H9 (cell line): ENCODE measurements at places on chromosomes 7 and 10.

GRCh38 chr7:151686826-151687225 is 167.1 kb upstream of the RHEB start:
- DNase-seq, result no peak

DNA sequence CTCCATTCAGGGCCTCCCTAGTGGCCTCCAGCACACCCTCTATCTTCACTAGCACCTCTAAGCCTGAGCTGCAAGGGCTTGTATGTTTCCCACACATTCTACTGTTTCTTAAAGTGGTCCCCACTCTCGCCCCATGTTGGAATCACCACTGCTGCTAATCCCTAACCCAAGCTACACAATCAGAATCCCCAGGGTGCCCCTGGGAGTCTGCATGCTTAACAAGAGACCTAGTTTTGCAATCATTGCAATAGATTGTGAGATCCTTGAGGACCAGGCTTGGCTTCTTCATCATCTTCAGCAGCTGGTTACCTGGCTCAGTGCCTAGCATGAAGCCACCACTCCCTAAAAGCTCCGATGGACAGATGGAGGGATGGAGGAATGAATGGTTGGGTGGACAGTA is 113.9 kb downstream of the MYOF start:
- DNase-seq, result no peak

DNA sequence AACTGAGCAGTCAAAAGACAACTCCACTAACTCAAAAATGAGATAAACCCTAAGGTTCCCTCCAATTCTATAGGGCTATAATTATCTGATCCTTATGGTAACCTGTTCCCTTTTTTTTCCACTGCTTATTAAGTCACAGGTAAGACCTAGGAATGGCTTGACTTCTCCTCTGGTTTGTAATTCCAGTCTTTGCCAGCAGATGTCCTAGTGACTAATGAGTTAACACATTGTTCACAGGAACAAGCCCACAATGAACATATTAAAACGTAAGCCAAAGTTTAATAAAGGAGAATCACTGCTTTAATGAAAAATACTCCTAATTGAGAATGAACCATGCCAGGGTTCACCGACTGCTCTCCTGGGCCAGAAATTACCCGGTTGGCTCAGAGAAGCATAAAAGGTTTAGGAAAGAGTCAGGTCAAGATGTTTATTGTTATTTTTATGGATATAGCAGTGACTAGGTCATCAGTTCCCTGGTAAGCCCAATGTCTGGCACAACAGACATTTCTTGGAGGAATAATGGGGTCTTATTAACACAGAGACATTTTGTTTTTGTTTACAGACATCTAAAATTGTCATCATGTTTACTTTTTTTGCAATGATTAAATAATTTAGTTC is 120.1 kb downstream of the ELAPOR2 start:
- peak; percentile 36 for DNase-seq

DNA sequence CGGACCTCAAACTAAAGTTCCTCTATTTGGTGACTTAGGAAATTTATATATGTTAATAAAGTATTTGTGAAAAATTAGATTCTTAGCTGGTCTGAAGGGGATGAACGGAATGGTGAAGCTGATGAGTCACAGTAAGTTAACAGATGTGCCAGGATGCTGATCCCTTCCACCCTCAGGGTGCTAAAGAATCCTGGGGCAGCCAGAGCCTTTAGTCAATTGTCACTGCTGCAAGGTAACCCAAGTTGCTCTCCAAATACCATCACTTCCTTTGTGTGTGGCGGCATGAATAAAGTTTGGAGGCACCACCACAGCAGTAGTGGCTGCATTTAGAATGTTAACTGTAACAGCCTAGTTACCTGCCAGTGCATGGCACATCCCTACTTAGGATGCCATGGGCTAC is 222.6 kb upstream of the PPP1R3A start:
- DNase-seq, result peak; percentile 43

DNA sequence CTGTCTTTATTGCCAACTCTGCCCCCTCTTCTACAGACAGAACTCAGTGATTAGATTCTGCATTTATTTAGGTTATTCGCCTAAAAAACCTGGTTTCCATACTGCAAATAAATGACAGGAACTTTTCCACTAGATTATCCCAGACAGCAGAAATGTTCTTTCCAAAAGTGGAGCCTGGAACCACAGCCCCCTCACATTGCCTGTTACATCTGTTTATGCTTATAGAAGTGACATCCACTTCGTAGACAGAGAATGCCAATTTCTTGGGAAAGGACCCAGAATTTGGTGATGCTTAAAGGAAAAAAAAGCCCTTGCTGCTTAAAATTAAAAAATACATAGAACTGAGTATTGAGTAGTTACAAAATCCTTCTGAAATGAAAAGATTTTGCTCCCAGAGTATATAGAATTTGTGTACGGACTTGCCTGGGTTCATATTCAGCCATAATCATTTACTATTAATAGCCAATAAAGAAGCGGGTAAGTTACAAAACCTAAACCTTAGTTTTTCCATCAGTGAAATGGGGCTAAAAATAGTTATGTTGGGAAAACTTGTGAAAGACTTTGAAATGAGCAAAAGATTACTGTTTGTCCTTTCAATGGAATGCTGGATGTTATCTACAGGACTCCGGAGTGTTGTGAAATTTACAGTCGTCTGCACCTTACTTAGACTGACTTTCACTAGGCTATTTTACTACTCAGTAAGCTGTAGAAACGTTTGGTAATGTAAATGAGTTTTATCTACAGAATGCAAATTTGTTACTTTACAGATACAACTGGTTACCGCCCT is 1.1 kb upstream of the PPP1R9A start:
- no peak for DNase-seq

DNA sequence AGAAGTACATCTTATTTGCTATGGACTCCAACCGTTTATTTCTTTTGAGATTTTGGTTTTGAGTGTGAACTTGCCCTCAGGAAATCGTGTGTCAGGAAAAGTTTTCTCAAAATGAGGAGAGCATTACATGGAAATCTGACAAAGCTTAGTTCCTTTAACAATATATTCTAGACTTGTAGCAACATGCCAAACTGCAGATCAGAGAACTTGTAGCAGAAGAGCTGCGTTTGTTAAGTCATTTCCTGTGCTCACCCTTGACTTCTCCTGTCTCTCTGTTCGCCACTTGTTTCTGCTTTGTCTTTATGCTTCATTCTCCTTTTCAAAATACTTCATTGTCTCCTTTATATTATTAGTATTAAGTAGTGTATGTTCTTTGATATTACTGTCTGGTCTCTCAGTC is 116.6 kb upstream of the FOXP2 start:
- DNase-seq, result no peak

- DNase-seq, result peak; percentile 50
Measured at GRCh38 chr10:120980279-120981255, 129.4 kb downstream of the WDR11 start.

- no peak for DNase-seq
Measured at GRCh38 chr7:83996879-83997278, 197.7 kb downstream of the SEMA3A start.

DNA sequence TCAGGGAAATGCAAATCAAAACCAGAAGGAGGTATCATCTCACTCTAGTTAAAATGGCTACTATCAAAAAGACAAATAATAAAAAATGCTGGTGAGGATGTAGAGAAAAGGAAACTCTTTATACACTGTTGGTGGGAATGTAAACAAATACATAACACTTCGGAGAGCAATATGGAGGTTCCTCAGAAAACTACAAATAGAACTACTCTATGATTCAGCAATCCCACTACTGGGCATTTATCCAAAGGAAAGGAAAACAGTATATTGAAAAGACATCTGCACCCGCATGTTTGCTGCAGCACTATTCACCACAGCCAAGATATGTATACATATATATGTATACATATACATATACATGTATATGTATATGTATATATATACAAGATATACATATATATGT is 94.2 kb downstream of the C10orf90 start:
- DNase-seq, result no peak

DNA sequence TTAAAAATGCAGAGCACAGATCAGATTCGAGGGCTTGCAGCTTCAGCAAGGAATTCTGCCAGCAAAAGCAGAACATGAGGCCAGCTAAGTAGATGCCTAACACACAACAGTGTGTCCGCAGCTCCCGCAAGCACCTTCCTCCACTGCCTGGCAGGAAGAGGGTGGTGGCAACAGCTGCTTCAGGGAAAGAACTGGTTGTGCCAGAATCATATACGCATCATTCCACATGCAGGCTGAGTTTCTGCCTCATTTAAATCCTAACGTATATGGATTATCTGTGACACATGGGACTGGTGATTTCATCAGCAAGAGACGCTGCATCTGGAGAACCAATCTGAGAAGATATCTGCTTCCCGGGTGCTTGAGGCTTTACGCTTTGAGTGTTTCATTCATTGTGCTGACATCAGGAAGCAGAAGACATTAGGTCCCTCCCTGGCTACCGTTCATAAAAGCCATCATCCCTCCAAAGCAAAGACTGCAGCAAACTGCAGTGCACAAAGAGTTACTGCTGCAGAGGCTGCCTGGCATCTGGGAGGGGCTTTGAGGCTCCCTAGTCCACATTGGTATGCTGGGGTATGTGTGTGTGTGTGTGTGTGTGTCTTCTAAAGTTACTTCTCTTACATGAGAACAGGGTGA is 78.8 kb downstream of the FAM13C start:
- DNase-seq, result no peak

GRCh38 chr10:35040760-35041501 is 49.2 kb downstream of the CUL2 start:
- DNase-seq, result peak; percentile 60

GRCh38 chr7:2702594-2702957 is 14.6 kb downstream of the AMZ1 start:
- no peak for DNase-seq

GRCh38 chr10:125761961-125762360 is 13.7 kb downstream of the MMP21 start:
- DNase-seq, result no peak

- DNase-seq, result no peak
Measured at GRCh38 chr10:62540389-62540788, 166.2 kb downstream of the ZNF365 start.

GRCh38 chr7:894164-894867 is 18.0 kb downstream of the GET4 start:
- DNase-seq, result no peak

DNA sequence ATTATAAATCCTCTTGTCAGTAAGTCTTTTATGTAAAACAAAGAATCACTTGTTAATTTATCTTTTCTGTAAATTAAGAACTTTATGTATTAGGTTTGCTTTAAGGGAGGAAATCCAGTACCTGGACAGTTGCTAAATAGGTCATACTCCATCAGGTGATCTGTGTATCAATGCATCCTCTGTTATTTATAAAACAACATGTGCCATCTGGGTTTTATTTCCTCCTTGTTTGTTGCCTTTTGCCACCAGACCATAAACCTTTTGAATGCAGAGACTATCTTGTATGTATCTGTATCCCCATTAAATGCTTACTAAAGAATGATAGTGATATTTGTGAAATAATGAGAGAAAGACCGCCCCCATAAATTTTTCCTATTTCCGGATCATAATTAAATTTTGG is 70.0 kb downstream of the SLC35B4 start:
- DNase-seq, result no peak

DNA sequence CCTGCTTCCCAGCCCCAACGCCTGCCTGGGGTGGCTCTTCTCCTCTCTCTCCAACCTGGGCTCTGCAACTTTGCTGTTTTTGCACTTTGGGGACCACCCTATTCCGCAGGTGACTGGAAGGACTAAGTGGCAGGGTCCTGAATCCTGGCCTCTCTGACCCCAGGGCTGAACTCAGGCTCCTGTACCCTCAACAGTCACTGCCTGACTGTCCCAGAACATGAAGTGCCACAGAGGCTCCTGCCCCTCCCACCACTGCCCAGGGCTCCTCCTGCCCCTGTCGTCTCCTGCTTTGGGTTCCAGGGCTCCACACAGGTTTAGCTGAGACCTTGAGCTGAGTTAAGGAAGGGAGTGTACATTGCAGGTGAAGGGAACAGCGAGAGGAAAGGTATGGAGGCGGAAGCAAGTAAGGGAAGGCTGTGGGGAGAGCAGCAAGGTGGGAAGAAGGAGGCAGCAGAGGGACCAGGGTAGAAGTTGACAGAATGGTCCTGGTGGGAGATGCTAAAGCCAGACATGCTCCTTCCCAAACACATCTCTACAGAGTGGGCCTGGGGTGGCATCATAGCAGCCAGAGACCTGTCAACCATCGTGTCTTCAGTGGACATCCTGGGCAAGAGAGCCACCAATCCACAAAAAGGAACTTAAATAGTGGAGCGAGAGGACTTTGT is 5.7 kb upstream of the GRID1 start:
- no peak for DNase-seq

GRCh38 chr7:17205910-17206309 is 92.5 kb upstream of the AHR start:
- no peak for DNase-seq

GRCh38 chr10:11702264-11702663 is 39.9 kb upstream of the ECHDC3 start:
- DNase-seq, result no peak
